ENCODE measurements at places on chromosomes 7 and 10. TPM values are rescaled to one million over a fixed set of nuclear protein-coding genes. Genes with fewer than 3 reads are reported as not detected.

Gene NPVF
- polyA plus RNA-seq = not detected

Gene OR6B1
- not detected for polyA plus RNA-seq

Gene CCDC146
- 1.2 TPM for polyA plus RNA-seq

Gene IFRD1
- polyA plus RNA-seq = 30.1 TPM

Gene SLC13A4
- 0.32 TPM for polyA plus RNA-seq

Gene MYH16
- polyA plus RNA-seq = not detected

Gene UCMA
- not detected for polyA plus RNA-seq

Gene ARMC3
- not detected for polyA plus RNA-seq

Gene GCK
- polyA plus RNA-seq = 0.14 TPM

Gene ETV1
- polyA plus RNA-seq = 75.5 TPM

Gene CCDC3
- polyA plus RNA-seq = 0.36 TPM

Gene NPTX2
- 0.03 TPM for polyA plus RNA-seq

Gene DNAJC30
- polyA plus RNA-seq = 7.7 TPM

Gene NCOA4
- polyA plus RNA-seq = 117 TPM

Gene AKAP9
- 16.6 TPM for polyA plus RNA-seq

Gene SORCS1
- polyA plus RNA-seq = 0.01 TPM

Gene GIMAP7
- polyA plus RNA-seq = not detected

Gene RAPGEF5
- polyA plus RNA-seq = 0.12 TPM

Gene ZMIZ1
- 6.3 TPM for polyA plus RNA-seq

Gene DGKB
- 0.31 TPM for polyA plus RNA-seq

Gene PLCE1
- 0.52 TPM for polyA plus RNA-seq
